ENCODE measurements at places on chromosomes 2 and 18.
A peak's percentile ranks its signal among the peaks of the same experiment; 100 is the strongest.

GRCh38 chr2:200461846-200462710, 47.8 kb downstream of the KCTD18 start:
- DNase-seq: no peak

- no peak for DNase-seq
Observed at GRCh38 chr2:231662811-231663457, 45.4 kb upstream of the PTMA start.

- no peak for DNase-seq
Observed at GRCh38 chr2:25419678-25420242, 78.0 kb upstream of the DNMT3A start.

- DNase-seq: no peak
Observed at GRCh38 chr2:127913808-127914457, 28.2 kb upstream of the AMMECR1L start.

DNA sequence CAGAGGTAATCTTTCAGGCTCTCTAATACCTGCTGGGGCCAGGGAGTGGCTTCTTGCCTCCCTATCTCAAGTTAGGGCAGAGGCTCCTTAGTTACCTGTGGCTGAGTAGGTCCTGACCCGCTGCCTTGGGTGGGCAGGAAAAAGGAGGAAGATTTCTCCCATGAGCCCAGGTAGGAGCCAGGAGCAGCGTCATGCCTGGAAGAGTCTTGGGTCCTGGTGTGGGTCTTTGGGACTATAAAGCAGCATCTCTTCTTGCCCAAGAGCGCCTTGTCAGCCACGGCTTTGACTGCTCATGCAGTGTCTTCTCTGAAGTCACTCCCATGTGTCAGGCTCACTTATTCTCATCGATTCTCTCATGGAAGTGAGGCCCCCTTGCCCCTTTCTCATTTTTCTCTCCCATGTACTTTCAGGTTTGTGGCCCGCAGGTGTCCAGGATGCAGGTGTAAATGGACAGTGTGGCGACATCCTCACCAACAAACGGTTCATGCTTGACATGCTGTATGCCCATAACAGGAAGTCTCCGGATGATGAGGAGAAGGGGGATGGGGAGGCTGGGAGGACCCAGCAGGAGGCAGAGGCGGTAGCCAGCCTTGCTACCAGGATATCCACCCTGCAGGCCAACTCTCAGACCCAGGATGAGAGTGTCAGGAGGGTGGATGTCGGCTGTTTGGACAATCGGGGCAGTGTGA, 111.2 kb downstream of the TPGS2 start:
- no peak for DNase-seq

DNA sequence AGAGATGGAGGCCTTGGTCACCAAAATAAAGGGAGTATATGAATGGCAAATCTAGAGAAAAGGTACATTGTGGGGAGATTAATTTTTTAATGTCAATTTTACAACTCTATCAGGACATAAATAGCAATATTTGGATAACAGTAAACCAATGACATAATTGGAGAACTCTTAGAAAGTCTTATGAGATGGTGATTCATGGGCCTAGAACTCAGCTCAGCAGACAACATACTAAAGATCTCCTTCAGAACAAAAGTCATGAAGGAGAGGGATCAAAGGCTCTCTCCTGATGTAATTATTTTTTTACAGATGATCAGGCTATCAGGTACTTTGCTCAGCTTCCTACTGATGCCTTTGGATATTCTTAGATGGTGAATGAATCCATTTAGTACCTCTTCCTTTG, 90.0 kb downstream of the CRACDL start:
- peak; percentile 45 for DNase-seq

DNA sequence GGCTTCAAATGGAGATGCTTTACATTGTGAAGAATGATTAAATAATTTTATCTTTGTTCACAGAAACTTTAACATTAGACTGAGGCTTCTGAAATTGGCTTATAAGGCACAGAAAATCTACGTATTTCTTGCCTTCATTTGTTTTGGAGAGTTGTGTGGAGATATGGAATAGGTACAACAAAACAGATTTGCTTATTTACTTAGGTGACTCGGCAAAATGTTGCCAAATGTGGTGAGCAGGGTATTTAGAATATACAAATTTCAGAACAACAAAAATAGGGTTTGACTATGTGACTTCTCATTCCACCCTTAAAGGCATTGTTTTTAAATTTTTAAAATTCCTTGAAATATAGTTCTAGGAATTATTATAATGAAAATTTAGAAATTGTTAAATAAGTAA, 134.2 kb downstream of the KCNJ3 start:
- DNase-seq: no peak

Measured in kidney tubule cell (primary cell).